ENCODE measurements at places on chromosomes 2 and 18. TPM values are rescaled to one million over a fixed set of nuclear protein-coding genes. Genes with fewer than 3 reads are reported as not detected.

DNA sequence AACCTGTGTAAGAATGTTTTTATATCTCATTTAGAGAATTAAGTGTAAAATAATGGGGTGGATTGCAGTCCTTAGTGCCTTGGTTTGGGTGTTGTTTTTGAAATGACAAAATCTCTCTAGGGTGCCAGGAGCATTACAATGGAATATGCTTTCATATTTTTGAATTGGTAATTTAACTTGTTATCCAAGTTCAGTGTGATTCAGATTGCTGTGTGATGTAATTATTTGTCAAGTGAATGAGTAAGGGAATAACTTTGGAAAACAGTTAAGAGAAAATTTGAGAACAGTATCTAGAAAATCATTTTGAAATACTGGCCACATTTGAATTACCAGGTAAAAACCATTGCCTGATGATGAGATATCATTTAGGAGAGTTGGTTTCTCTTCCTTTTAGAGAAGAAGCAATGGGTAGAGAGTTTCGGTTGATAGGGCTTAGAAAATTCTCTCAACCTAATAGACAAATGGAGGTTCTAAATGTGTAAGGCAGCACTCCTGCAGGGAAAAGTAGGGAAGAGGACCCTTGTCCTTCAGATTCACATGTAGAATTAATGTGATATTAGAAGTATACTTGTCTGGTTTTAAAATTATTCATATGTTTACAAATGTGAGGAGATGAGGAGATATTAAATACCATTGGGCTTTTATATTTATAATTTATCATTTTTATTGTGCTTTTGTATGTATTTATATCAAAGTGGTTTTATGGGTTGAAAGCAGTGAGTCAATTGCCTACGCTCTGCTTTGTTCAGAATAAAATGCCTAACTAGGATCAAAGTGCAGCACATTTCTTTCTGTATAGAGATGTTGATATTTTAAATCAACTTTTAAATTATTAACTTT is 124.8 kb downstream of the PHLPP1 start:
- DNase-seq, result no peak

- DNase-seq, result no peak
Measured at GRCh38 chr2:1147873-1148612, 197.4 kb downstream of the SNTG2 start.

DNA sequence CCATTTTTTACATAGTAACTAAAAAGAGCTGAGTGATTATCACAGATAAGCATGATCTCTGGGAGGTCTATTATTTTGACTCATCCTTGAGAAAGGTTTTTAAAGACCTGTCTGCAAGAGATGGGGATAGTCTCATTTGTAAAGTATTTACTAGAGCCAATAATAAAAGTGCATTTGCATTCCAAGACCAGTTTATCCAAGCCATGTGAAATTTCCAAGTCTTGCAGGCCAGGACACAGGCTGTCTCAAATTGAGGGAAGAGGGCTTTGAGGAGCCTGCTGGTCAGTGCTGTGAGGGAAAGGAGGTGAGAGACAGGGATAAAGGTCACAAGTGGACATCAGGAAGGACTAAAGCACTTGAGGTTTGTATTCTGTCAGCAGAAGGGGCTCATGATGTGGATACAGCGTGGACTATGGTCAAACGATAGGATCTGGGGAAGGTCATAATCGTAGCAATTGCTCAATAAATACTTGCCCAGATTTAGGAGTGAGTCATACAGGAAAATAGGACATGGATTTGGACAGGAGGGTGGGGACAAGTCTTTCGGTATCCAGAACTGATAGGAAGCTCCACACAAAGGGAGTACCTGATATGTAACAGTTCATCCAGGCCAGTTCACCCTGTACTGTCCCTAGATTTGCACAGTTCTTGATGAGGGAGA is 6.6 kb upstream of the CDH2 start:
- DNase-seq, result no peak

- DNase-seq, result no peak
Measured at GRCh38 chr2:215347878-215348277, 36.0 kb downstream of the ATIC start.

DNA sequence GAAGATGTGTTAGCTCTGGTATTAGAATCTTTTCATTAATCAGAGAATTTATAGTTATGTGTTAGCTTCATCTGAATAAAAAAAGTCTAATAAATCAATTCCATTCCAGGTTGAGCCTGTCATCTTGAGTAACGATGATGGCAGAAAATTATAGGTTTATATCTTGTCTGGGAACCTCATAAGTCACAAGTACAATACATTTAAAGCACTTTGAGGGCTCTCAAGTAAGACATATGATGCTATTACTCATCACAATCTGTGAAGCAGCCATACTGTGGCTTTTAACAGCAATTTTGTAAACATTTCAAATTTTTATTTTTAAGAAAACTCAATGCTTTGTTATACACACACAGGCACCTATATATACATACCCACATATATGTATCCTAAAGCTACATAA is 484.1 kb upstream of the VRK2 start:
- no peak for DNase-seq

- no peak for DNase-seq
Measured at GRCh38 chr2:97354576-97354975, 235.1 kb downstream of the ANKRD36B start.

- no peak for DNase-seq
Measured at GRCh38 chr2:114063346-114063745, 173.5 kb downstream of the ACTR3 start.

- no peak for DNase-seq
Measured at GRCh38 chr2:145379934-145380333, 860.0 kb upstream of the ZEB2 start.

- DNase-seq, result no peak
Measured at GRCh38 chr2:141767691-141768090, 363.1 kb downstream of the LRP1B start.

- DNase-seq, result no peak
Measured at GRCh38 chr2:188766471-188766856, 207.7 kb upstream of the COL3A1 start.

GRCh38 chr18:44802508-44802907 is 121.8 kb downstream of the SETBP1 start:
- DNase-seq, result no peak

GRCh38 chr18:74897971-74898657 is 300.4 kb downstream of the ZNF407 start:
- DNase-seq, result no peak

DNA sequence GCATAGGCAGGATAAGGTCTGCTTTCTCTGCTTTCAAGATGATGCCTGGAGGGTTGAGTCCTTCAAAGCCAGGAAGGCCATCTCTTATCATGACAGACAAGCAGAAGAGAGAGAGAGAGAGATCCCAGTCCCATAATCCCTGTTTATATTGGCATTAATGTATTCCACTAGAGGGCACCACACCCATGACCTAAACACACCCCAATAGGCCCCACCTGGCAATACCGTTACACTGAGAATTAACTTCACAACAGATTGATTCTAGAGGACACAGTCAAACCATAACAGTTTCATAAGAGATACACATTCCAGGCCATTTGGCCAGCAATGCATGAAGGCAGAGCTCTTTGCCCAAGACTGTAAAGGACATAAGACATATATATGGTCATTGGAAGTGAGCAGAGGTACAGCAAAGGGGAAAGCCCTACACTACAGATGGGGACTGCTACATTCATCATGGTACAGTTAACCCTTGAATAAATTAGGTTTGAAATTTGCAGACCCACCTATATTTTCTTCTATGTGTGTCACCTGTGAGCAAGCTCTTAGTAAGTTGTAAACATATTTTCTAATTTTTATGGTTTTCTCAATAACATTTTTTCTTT is 1516.1 kb downstream of the RPIA start:
- no peak for DNase-seq

- DNase-seq, result no peak
Measured at GRCh38 chr2:31402388-31402787, 12.2 kb downstream of the XDH start.

DNA sequence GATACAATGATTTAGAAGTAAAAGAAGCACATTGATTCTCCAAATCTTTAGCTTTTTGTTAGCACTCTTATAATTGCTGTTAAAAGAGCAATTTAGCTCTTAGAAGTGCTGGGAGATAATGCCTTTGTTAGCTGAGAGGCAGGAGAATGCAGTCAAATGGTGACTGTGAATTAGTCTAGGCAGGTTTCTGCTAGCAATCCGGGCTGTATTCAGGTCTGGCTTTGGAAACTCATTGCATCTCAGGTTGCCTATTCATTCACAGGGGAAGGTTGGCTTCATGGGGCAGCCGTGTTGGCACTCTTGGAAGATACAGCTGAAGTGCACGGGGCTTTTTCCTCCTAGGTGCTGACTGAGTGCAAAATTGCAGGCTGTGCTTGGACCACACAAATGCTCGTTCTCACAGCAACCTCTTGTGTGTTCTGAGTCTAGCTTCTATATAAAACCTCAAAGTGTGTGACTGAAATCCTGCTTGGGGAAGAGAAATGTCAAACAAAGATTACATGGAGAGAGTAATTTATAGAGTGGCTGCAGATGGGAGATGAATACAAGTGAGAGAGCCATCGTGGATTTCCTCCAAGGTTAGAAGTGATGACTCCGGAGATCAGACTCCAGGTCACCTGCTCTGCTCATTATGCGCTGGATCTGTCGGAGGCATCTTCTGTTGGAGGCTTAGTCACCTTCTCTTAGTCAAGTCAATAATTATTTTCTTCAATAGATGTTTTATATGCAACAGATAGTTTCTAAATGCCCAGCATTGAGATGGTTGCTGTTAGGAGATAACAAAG is 167.8 kb downstream of the PMAIP1 start:
- DNase-seq, result no peak

GRCh38 chr2:199404841-199405240 is 52.9 kb downstream of the SATB2 start:
- DNase-seq, result no peak

GRCh38 chr18:78919956-78920355 is 59.7 kb upstream of the SALL3 start:
- no peak for DNase-seq

DNA sequence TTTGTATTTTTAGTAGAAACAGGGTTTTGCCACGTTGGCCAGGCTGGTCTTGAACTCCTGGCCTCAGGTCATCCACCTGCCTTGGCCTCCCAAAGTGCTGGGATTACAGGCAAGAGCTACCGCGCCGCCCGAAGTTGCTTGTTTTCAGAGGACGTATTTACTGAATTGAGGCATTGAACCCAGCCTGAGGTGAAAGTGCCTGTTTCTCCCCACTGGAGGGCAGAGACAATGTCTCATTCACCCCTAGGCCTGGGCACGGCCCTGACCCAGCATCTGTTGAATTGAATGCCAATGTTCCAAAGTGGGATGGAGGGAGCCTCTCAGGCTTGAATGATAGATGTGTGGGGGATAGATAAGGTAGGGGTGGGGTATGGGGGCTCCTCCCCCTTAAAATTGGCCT is 4.5 kb upstream of the TMBIM1 start:
- DNase-seq, result no peak

- DNase-seq, result no peak
Measured at GRCh38 chr18:35246831-35247230, 6.0 kb downstream of the ZNF397 start.

- no peak for DNase-seq
Measured at GRCh38 chr2:14517731-14518130, 114.8 kb upstream of the LRATD1 start.

DNA sequence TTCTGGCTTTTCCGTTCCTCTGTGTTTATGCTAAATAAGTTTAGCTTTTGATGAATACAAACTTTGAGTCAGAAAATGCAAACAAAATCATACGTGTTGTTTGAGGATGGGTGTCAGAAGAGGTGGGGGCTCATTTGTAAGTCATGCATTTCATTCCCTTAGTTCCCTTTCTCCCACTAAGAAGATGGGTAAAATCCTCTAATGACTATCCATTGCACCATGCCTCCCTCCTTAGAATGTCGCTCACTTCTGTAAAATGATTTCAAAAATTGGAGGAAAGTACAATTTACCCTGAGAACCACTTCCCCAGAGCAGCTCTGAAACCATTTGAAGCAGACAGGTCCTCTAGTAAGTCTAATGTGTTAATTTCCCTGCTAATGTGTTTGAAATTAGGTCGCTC is 629.6 kb upstream of the VRK2 start:
- DNase-seq, result no peak

- DNase-seq, result no peak
Measured at GRCh38 chr2:80330527-80331450, 26.2 kb upstream of the LRRTM1 start.

- DNase-seq, result no peak
Measured at GRCh38 chr2:1856922-1857321, 112.6 kb upstream of the PXDN start.

GRCh38 chr2:137964859-137965459 is 686 bp downstream of the HNMT start:
- no peak for DNase-seq

DNA sequence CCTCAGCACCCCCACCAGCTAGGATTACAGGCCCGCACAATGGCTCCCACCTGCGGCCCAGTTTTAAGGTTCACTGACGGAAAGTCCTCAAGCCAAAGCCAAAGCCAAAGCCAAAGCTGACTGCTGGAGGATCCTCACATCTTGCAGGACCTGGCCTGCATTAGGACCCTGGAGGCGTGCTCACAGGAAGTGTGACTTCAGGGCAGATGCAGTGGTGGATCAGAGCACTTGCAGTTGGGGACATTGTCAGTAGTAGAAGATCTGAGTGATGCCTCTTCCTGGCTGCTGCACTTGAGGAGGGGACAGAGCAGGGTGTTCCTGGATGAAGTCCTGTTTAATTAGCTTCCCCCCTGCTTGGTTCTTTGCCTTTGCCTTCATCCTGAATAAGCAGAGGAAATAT is 69.0 kb upstream of the ALPP start:
- DNase-seq, result no peak

DNA sequence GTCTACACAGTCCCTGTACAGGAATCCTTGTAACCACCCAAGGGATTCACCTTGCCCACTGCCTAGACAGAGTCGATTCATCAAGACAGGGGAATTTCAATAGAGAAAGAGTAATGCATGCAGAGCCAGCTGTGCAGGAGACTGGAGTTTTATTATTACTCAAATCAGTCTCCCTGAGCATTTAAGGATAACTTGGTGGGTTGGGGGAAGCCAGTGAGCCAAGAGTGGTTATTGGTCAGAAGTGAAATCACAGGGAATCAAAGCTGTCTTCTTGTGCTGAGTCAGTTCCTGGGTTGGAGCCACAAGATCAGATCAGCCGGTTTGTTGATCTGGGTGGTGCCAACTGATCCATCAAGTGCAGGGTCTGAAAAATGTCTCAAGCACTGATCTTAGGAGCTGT is 17.8 kb upstream of the FAM98A start:
- DNase-seq, result no peak

- no peak for DNase-seq
Measured at GRCh38 chr2:191942739-191943103, 95.8 kb upstream of the CAVIN2 start.

The COL5A2 gene
- total RNA-seq, result 99.4 TPM

The EVX2 gene
- not detected for total RNA-seq

The C2orf78 gene
- not detected for total RNA-seq

The TRIM43 gene
- not detected for total RNA-seq

The DUSP2 gene
- total RNA-seq, result 8.5 TPM

The NIFK gene
- total RNA-seq, result 34.9 TPM

The FHOD3 gene
- total RNA-seq, result 24.9 TPM

The LIMS3 gene
- total RNA-seq, result 43.6 TPM

The OTOS gene
- not detected for total RNA-seq

The SRD5A2 gene
- total RNA-seq, result not detected

The PXDN gene
- 114 TPM for total RNA-seq
